ENCODE measurements at places on chromosomes 7 and 10. TPM values are rescaled to one million over a fixed set of nuclear protein-coding genes. Genes with fewer than 3 reads are reported as not detected.

GRCh38 chr7:4132221-4132620, 549.9 kb upstream of the FOXK1 start:
- no peak overlapping the region for H3K27ac ChIP-seq
- no peaks in the 10 kb centered on the region for H3K36me3 ChIP-seq

DNA sequence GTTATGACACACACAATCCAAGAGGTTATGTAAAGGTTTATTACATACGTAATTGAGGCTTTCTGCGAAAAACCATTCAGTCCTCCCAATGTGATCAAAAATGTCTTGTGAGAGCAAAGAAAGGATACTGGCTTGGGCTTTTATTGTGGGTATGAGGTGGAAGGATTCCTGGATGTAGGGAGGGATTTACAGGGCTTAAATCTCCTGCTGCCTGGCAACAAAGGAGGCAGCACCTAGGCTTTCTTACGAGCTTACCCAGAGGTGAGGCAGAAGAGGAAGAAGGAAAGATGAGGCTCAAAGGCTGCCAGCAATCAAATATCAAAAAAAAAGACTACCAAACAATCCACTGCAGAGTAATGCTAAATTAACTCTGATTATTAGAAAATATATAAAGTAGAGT, 1149.5 kb upstream of the POT1 start:
- H3K27ac ChIP-seq = no peak overlapping the region
- H3K27me3 ChIP-seq = no peaks in the 10 kb centered on the region
- no peak overlapping the region for H3K4me3 ChIP-seq
- no peak for DNase-seq
- H3K4me1 ChIP-seq = no peaks in the 10 kb centered on the region
- H3K36me3 ChIP-seq = no peaks in the 10 kb centered on the region

DNA sequence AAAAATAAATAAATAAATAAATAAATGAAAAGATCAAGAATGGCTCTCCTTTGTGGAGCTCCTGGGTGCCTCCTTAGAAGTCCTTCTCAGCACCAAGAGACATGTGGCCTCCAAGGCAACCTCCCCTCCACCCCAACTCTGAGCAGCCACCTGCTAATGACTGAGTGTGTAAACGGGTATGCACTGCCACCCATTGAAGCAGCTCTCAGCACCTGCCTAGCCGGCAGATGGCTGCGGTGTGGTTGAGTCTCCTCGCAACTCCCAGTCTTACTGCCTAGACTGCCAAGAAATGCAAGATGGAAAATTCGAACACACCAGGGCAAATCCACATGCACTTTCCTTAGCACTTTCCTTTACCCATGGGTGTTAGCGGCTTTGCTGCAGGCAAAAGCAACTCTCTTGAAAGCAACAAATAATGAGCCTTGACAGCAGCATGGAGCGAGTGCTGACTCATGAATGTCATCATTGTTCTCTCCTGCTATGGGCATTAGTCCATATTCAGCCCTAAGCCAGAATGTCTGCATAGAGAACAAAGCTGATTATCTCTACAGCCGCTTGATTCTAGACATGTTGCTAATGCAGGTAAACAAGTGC, 913.9 kb upstream of the AUTS2 start:
- H3K4me3 ChIP-seq = no peak overlapping the region
- H3K27me3 ChIP-seq = no peaks in the 10 kb centered on the region
- no peak overlapping the region for H3K27ac ChIP-seq
- DNase-seq = no peak
- H3K4me1 ChIP-seq = no peaks in the 10 kb centered on the region
- no peaks in the 10 kb centered on the region for H3K36me3 ChIP-seq

DNA sequence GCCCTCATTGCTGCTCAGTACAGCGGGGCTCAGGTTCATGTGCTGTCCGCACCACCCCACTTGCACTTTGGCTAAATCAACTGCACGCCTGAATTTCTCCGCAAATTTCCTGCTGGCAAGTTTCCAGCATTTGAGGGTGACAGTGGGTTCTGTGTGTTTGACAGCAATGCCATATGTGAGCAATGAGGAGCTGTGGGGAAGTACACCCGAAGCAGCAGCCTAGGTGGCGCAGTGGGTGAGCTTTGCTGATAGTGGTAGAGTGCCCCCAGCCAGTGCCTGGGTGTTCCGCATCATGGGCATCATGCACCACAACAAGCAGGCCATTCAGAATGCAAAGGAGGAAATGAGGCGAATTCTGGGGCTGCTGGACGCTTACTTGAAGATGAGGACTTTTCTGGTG, 103.9 kb upstream of the POT1 start:
- no peak for DNase-seq
- H3K36me3 ChIP-seq = no peaks in the 10 kb centered on the region
- H3K27me3 ChIP-seq = no peaks in the 10 kb centered on the region

GRCh38 chr7:149625340-149625946, 127.8 kb upstream of the ZNF746 start:
- H3K27me3 ChIP-seq = peaks cover 4% of the 10 kb centered on the region
- DNase-seq = no peak
- H3K4me3 ChIP-seq = peak overlapping the region; percentile 76
- peaks cover 7% of the 10 kb centered on the region for H3K36me3 ChIP-seq
- no peak overlapping the region for H3K27ac ChIP-seq

- H3K27ac ChIP-seq = no peak overlapping the region
- no peaks in the 10 kb centered on the region for H3K27me3 ChIP-seq
- no peak for DNase-seq
- no peak overlapping the region for H3K4me3 ChIP-seq
- no peaks in the 10 kb centered on the region for H3K4me1 ChIP-seq
Measured at GRCh38 chr7:47327346-47327697, 254.6 kb downstream of the TNS3 start.

DNA sequence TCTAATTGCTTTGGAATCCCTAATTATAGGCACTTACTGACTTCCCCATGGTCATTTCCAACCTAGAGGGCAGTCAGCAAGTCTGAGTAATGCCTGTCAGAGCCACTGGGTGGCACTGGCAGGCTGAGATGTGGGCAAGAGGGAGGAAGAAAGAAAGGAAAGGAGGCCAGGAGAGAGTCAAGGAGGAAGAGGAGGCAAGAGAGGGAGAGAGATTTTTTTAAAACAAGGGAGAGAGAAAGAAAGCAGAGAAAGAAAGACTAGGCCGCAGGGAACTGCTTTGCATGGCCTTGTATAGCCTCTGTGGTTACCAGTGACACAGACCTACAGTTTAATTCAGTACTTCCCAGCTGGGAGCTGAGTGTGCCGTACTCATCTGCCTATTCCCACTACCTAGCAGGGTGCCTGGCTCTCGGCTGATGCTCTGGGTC, 210.4 kb upstream of the ADO start:
- no peaks in the 10 kb centered on the region for H3K36me3 ChIP-seq
- peak; percentile 44 for DNase-seq

- H3K36me3 ChIP-seq = no peaks in the 10 kb centered on the region
- peaks cover 13% of the 10 kb centered on the region for H3K27me3 ChIP-seq
- peak; percentile 32 for DNase-seq
- peaks cover 13% of the 10 kb centered on the region for H3K4me1 ChIP-seq
- no peak overlapping the region for H3K27ac ChIP-seq
Measured at GRCh38 chr7:1664711-1665548, 5.1 kb upstream of the ELFN1 start.

DNA sequence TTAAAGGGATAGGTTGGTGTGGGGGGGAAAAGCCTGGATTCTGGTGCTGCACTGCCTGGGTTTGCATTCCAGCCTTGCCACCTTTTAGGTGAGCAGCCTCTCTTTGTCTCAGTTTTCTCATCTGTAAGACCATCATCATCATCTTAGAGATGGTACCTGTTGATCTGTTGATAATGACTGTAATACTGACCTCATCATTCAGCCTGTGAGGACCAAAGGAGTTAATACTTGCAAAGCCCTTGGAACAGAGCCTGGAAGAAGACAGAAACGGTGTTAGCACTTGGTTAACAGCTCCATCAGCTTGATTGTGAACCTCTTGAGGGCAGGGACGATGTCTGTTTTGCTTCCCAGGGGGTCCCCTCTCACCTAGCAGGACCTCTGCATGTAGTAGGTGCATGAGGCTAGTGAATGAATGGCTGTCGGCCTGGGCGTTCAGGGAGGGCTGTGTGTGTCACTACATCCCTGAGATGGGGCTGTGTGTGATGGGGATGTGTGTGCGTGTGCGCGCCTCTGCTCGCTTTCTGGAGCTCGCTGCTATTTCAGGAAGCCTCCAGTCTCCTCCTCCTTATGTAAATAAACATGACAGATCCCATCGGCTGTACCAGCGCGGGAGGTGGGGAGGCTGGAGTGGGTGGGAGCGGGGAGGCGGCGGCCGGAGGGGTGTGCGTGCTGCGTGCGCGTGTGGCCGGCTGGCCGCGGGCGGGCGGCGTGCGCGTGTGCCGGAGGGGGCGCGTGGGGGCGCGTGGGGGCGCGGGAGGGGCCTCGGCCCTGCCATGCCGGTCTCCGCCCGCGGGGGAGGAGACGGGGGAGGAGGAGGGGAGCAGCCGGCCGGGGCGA, 61.2 kb downstream of the NEURL1 start:
- no peak overlapping the region for H3K4me3 ChIP-seq
- H3K36me3 ChIP-seq = no peaks in the 10 kb centered on the region
- H3K27ac ChIP-seq = no peak overlapping the region
- H3K27me3 ChIP-seq = peaks cover 5% of the 10 kb centered on the region

GRCh38 chr10:44042926-44043602, 341.8 kb downstream of the CXCL12 start:
- DNase-seq = no peak
- no peaks in the 10 kb centered on the region for H3K27me3 ChIP-seq
- H3K4me3 ChIP-seq = no peak overlapping the region
- no peak overlapping the region for H3K27ac ChIP-seq

DNA sequence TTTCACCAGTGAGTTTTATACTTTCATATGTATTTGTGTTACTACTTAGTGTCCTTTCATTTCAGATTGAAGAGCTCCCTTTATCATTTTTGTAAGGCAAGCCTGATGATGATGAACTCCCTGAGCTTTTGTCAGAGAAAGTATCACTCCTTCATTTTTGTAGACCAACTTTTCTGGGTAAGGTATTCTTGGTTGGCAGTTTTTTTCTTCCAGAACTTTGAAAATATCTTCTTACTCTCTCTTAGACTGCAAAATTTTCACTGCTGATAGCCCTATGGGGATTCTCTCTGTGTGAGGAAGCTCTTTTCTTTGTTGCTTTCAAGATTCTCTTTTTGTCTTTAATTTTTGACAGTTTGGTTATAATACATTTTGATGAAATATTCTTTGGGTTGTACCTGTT, 35.7 kb downstream of the CCDC7 start:
- no peak overlapping the region for H3K27ac ChIP-seq
- no peaks in the 10 kb centered on the region for H3K27me3 ChIP-seq
- H3K4me1 ChIP-seq = no peaks in the 10 kb centered on the region
- H3K36me3 ChIP-seq = no peaks in the 10 kb centered on the region
- DNase-seq = no peak

- no peak overlapping the region for H3K27ac ChIP-seq
- H3K4me1 ChIP-seq = no peaks in the 10 kb centered on the region
- DNase-seq = no peak
- no peak overlapping the region for H3K4me3 ChIP-seq
- H3K27me3 ChIP-seq = no peaks in the 10 kb centered on the region
Measured at GRCh38 chr10:127047878-127048238, 142.6 kb downstream of the DOCK1 start.

Gene CPN1
- not detected for total RNA-seq

GRCh38 chr7:132817949-132818348, 241.7 kb upstream of the PLXNA4 start:
- H3K27ac ChIP-seq = no peak overlapping the region
- no peaks in the 10 kb centered on the region for H3K4me1 ChIP-seq
- no peak for DNase-seq
- no peaks in the 10 kb centered on the region for H3K36me3 ChIP-seq
- H3K4me3 ChIP-seq = no peak overlapping the region

DNA sequence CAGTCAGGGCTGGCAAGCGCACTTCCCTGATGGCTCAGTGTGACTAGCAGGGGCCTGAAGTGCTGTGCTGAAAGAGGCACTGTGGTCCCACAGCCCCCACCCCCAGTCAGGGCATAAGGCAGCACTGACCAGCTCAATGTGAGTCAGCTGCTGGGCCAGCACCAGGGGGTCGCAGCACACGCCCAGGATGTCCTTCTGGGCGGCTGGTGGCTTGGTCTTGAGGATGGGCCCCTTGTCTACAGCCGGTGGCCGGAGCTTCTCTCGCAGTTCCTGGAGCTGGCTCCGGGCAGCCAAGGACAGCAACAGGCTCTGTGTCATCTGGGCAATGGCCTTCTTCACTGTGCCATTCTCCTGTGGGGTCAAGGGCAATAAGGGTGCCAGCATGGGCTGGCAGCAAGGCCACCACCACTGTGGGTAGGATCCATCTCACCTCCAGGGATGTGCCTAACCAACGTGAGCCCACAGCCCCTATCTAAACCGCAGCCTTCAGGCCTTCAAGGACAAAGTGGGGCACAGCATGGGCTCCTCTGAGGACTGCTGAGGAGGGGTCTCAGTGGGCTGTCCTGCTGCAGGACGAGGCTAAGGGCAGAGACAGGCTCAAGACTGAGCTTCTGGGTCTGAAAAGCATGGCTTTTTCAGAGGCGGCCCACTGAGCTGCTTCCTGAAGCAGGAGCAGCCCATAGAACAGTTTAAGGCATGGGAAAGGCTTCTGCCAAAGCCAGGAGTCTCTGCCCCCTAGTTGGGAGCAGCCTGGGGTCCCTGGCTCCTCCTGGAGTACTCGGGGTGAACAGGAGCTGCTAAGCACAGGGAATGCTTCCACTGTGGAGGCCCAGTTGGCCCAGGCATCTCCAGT, 62.5 kb downstream of the CSGALNACT2 start:
- no peak for DNase-seq
- H3K36me3 ChIP-seq = no peaks in the 10 kb centered on the region
- H3K27me3 ChIP-seq = no peaks in the 10 kb centered on the region
- H3K4me3 ChIP-seq = no peak overlapping the region
- no peak overlapping the region for H3K27ac ChIP-seq

DNA sequence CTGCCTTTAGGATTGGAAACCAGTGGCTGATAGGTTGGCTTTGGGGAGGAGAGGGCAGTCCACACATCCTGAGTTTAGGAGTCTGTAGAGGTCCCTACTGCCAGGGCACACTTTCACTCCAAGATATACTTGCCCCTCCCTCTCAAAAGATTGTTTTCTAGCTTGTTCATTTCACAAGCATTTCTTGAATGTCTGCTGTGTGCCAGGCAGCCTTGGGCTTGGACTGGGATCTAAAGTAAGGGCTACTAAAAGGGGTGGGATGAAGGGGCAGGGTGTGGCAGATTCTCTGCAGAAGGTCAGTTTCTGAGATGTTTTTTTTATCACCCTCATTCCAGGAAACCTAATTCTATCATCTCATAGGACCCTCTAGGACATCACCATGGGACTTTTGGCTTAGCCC, 272.4 kb downstream of the SKAP2 start:
- H3K4me3 ChIP-seq = no peak overlapping the region
- no peaks in the 10 kb centered on the region for H3K27me3 ChIP-seq
- no peak overlapping the region for H3K27ac ChIP-seq
- H3K4me1 ChIP-seq = no peaks in the 10 kb centered on the region

Gene GPR26
- total RNA-seq = not detected

Gene TMEM236
- total RNA-seq = 0.17 TPM

- H3K27ac ChIP-seq = no peak overlapping the region
- no peak for DNase-seq
- no peaks in the 10 kb centered on the region for H3K36me3 ChIP-seq
- no peaks in the 10 kb centered on the region for H3K4me1 ChIP-seq
- no peaks in the 10 kb centered on the region for H3K27me3 ChIP-seq
Measured at GRCh38 chr7:157035302-157035701, 24.8 kb upstream of the MNX1 start.

- no peak overlapping the region for H3K27ac ChIP-seq
- H3K4me3 ChIP-seq = no peak overlapping the region
- no peak for DNase-seq
- no peaks in the 10 kb centered on the region for H3K4me1 ChIP-seq
- H3K27me3 ChIP-seq = no peaks in the 10 kb centered on the region
- H3K36me3 ChIP-seq = peaks cover 10% of the 10 kb centered on the region
Measured at GRCh38 chr10:49457686-49458085, 61.8 kb upstream of the DRGX start.
